ENCODE measurements at places on chromosomes 6 and 20.

GRCh38 chr6:32954986-32955802 lies 2.3 kb upstream of the HLA-DMA start:
- DNase-seq = no peak

GRCh38 chr20:48822178-48822577 lies 5.6 kb downstream of the PREX1 start:
- DNase-seq = no peak

DNA sequence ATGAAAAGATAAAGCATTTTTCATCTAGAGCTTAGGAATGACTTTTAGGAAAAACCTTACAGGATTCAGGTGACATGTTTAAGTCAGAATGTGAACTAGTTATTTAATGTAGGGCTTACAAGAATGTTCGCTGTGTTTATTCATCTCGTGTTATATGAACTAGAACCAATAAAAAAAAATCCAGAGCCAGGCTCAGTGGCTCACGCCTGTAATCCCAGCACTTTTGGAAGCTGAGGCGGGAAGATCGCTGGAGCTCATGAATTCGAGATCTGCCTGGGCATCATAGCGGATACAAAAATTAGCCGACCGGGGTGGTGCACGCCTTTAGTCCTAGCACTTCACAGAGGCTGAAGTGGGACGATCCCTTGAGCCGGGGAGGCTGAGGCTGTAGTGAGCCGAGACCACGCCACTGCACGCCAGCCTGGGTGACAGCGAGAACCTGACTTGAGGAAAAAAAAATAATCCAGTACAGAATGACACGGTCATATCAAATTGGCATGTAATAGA lies 46.3 kb downstream of the OR2B2 start:
- no peak for DNase-seq

DNA sequence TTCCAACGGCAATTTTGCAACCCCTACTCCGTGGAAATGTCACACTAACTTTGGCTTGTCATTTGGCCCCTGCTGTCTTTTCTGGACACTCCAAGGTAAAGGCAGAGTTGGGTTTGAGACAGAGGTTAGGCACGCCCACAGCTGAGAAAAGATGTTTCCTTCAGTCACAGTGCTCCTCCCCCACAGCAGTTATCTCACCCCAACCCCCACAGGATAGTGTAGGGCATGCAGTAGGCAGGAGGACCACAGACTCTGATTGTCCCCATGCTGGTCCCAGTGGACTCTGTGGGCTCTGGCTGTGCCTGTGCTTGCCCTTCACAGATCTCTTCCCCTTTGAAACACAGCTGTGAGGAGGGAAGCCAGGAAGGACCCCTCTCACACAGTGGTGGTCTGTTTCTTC lies 124.0 kb upstream of the CARMIL1 start:
- DNase-seq = no peak

GRCh38 chr20:22684072-22684762 lies 99.8 kb upstream of the FOXA2 start:
- no peak for DNase-seq

- DNase-seq = no peak
These were observed 244.2 kb downstream of the CBLN4 start for GRCh38 chr20:55761100-55761499.

- no peak for DNase-seq
These were observed 3.8 kb downstream of the ZNF334 start for GRCh38 chr20:46509523-46509922.

DNA sequence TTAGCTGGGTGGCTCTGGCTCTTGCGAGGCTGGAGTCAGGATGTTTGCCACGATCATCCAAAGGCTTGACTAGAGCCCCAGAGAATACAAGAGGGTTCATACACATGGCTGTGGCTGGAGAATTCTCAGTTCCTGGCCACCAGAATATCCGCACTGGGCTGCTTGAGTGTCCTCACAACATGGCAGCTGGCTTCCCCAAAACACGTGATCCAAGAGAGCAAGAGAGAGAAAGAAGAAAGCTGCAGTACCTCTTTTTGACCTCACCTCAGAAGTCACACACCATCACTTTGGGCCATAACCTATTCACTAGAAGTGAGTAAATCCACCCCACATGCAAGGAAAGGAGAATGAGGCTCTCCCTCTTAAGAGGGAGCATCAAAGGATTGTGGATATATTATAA lies 21.5 kb upstream of the BPIFB1 start:
- DNase-seq = no peak

- no peak for DNase-seq
These were observed 49.0 kb downstream of the SYNJ2 start for GRCh38 chr6:158030380-158031300.

DNA sequence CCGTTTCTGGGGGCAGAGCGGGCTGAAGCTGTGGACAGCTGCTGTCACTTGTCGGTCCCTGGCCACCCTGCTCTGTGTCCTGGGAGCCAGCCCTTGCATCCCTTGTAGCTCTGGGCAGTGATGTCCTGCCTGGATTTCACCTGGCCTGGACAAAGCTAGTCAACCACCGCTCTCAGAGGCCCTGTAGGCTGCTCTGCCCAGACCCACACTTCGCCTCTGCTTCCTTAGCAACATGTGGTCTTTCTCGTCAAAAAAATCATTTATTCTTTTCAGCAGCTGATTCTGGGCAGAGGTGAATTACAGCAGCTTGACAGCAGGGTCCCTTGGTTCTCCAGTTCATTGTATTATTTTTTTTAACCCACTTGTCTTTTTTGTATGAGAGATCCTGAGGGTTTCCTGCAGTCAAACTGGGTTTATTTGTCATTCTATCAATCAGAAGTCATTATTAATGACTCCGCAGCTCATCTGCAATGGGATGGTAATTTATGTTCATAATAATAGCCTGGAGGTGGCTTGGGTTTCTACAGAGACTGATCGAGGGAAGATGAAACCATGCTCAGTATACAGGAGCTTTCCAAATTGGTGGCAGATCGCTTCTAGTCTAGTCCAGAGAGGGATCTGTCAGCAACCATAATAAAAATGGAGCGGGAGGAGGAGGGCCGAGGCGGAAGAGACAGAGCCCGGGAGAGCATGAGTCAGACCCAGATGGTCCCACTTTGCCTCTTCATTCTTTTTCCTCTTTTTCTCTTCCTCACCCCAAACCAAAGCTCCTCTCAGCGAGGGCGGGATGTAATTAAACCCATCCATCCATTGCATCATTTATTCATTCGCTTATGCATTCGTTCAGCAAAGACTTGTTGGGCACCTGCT lies 22.4 kb downstream of the EDN3 start:
- no peak for DNase-seq

DNA sequence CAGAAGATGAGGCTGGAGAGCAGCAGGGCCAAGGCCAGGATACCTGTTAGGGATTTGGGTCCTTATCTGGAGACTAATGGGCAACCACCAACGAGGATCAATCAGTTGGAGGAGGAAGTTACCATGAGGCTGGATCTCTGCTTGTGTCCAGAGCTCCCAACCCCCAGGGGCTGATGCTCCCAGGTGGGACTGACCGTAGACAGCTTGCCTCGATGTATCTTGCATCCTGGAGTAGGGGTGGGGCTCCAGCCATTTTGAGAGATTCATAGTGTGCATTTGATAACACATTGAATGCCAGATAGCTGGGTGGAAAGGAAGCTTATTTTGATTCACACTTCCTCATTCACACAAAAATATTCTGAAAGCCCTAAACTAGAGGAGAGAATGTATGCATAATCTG lies 4.6 kb upstream of the RFPL4B start:
- DNase-seq = no peak

DNA sequence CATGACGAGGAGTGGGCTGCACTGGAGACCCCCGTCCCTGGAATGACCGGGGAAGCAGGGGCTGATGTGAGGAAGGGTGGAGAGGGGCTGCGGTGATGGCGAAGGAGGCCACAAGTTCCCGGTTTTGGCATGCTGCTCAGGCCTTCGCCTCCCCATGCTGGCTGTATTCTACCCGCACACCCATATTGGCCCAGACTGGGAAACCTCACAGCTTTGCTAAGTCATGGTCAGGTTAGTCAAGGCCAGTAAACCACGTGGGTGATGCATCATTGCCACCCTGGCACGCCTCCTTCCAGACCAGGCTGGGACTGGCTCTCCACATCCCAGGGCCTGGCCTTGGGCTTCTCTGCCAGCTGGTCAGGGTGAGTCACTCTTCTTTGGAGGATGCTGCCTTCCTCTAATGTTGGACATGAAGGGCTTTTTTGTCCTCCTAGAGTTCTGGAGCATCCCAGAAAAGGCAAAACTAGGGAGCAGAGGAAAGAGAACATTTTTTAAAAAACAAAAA lies 53.8 kb downstream of the PCNA start:
- DNase-seq = no peak

GRCh38 chr6:129606664-129607063 lies 103.3 kb downstream of the ARHGAP18 start:
- DNase-seq = no peak

Measured in stimulated activated CD8-positive, alpha-beta memory T cell treated with anti-CD3 and anti-CD28 coated beads, Interleukin-7, amount 100 ng/mL, for 48 hours (primary cell).